ENCODE measurements at places on chromosomes 6 and 20. TPM values are rescaled to one million over a fixed set of nuclear protein-coding genes. Genes with fewer than 3 reads are reported as not detected.

The DACT2 gene
- not detected for total RNA-seq

The HLA-DQB1 gene
- total RNA-seq = not detected

The RIMS1 gene
- total RNA-seq = 0.89 TPM

The PNPLA1 gene
- total RNA-seq = 0.05 TPM

The SYNDIG1 gene
- 5.6 TPM for total RNA-seq

The SRSF12 gene
- total RNA-seq = 0.14 TPM

The PPP1R16B gene
- total RNA-seq = 0.30 TPM

The TSHZ2 gene
- total RNA-seq = not detected

The FAM50B gene
- total RNA-seq = 8.6 TPM

The SLC24A3 gene
- total RNA-seq = 6.5 TPM

The PIGU gene
- total RNA-seq = 8.4 TPM

The LRRC73 gene
- total RNA-seq = 0.30 TPM

The FOXP4 gene
- total RNA-seq = 7.2 TPM

The SPTLC3 gene
- total RNA-seq = 4.0 TPM

The ZNF512B gene
- 10.6 TPM for total RNA-seq

The C20orf144 gene
- 0.05 TPM for total RNA-seq

The DEFB125 gene
- not detected for total RNA-seq

The HLA-DRB1 gene
- total RNA-seq = not detected

The PGC gene
- total RNA-seq = not detected

The OR2B6 gene
- not detected for total RNA-seq

The HLA-DQB2 gene
- not detected for total RNA-seq

The FILIP1 gene
- 0.37 TPM for total RNA-seq

The HLA-DPB1 gene
- total RNA-seq = 2.4 TPM

The EFCAB8 gene
- under 0.01 TPM for total RNA-seq

The ADAM33 gene
- total RNA-seq = 18.7 TPM

The PMEPA1 gene
- total RNA-seq = 20.5 TPM

The PPP1R3G gene
- 1.5 TPM for total RNA-seq

The OR12D3 gene
- total RNA-seq = not detected

The L3MBTL1 gene
- total RNA-seq = 5.8 TPM

The WFDC5 gene
- total RNA-seq = not detected

The BTNL2 gene
- total RNA-seq = not detected

The MYMX gene
- not detected for total RNA-seq

The PTPRT gene
- total RNA-seq = not detected

The HLA-DOB gene
- total RNA-seq = 0.18 TPM

The LY6G6D gene
- total RNA-seq = not detected

The RFX6 gene
- not detected for total RNA-seq

The TRAPPC3L gene
- total RNA-seq = not detected

The KCNB1 gene
- total RNA-seq = not detected

The LGSN gene
- not detected for total RNA-seq

The DLL1 gene
- under 0.01 TPM for total RNA-seq

The TRIM15 gene
- not detected for total RNA-seq

The OPN5 gene
- total RNA-seq = not detected

The GRM1 gene
- total RNA-seq = not detected

The XKR7 gene
- not detected for total RNA-seq

The MCCD1 gene
- total RNA-seq = not detected

The PRDM1 gene
- total RNA-seq = 8.0 TPM

Data from smooth muscle cell of the umbilical artery (primary cell).